ENCODE measurements at places on chromosomes 2 and 18.
A peak's percentile ranks its signal among the peaks of the same experiment; 100 is the strongest.

- DNase-seq = peak; percentile 3
Observed at GRCh38 chr2:79935771-79936657, 368.5 kb downstream of the LRRTM1 start.

GRCh38 chr18:66167829-66168684 lies 417.2 kb downstream of the CDH7 start:
- no peak for DNase-seq

- peak; percentile 19 for DNase-seq
Observed at GRCh38 chr2:144099780-144100377, 420.0 kb downstream of the ZEB2 start.

GRCh38 chr18:57804557-57804956 lies 1.4 kb upstream of the ATP8B1 start:
- no peak for DNase-seq

- DNase-seq = no peak
Observed at GRCh38 chr2:121884078-121884477, 128.6 kb downstream of the TSN start.

DNA sequence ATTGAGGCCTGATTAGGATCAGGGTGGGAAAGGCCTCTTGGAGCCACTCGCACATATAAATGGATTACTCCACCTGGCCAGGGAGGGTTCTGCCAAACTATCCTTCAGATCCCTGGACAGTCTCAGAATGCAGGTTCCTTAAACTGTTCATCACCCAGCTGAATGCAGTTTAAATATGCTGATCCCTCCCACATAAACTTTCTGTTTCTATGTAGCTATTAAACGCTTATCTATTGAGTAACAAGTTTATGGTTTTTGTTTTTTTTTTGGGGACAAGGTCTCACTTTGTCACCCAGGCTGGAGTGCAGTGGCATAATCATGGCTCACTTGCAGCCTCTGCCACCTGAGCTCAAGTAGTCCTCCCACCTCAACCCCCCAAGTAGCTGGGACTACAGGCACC lies 1.9 kb downstream of the CAD start:
- DNase-seq = no peak

DNA sequence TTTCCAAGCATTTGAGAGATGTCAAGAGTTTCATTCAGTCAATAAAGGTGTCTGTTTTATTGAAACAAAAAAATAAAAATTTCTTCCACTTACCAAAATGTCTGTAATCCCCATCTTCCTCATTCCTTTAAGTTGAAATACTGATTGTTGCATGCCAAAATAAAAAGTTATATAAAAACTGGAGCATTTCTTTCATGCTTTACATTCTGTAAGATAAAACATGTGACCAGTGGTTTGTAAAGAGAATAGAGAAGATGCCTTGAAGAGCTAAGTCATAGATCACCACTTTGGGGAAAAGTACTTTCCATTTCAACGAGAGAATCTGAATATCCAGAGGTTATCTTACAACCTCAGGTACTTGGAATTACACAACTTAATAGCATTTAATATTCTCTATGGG lies 35.9 kb upstream of the MYO1B start:
- DNase-seq = no peak

DNA sequence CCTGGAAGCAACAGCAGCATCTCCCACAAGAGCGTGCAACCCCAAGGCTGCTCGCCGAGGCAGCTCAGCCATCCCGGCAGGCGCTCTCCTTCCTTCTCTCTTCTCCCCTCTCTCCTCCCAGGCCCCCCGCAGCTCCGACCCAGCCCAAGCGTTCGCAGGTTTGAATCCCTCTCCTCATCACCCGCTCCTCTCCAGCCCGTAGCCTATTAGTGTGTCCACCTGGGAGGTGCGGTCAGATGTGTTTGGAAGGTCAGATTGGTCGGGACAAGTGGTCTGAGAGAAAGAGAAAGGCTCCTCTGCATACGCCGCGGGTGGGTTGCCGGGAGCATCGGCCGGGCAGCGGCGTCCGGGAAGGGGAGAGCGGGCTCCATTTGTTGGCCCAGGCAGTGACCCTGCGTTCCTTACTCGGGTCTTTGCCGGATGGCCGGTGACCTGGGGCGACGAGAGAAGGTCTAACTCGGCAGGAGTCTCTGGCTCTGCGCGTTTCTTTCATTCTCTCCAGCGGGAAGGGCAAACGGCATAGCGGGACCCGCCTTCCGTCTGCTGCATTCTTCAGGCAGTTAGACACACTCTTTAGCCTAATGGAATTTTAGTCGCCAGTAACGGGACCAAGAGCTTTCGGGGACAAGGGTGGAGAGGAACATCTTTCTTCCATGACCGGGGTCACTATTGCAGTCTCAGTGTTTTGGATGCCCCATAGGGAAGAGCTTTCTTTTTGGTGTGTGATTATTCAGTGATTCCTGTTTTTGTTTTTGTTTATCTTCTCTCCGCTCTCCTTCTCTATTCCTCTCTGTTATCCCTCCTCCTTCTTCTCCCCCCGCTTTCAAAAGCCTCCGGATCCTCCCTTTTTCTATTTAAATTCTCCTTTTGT lies 1.1 kb upstream of the TMEFF2 start:
- DNase-seq = peak; percentile 17

GRCh38 chr18:77857678-77858655 lies 608.3 kb downstream of the GALR1 start:
- DNase-seq = no peak

GRCh38 chr18:26370037-26370436 lies 143.8 kb downstream of the TAF4B start:
- DNase-seq = no peak

GRCh38 chr18:31209041-31209440 lies 46.4 kb upstream of the DSC1 start:
- no peak for DNase-seq

DNA sequence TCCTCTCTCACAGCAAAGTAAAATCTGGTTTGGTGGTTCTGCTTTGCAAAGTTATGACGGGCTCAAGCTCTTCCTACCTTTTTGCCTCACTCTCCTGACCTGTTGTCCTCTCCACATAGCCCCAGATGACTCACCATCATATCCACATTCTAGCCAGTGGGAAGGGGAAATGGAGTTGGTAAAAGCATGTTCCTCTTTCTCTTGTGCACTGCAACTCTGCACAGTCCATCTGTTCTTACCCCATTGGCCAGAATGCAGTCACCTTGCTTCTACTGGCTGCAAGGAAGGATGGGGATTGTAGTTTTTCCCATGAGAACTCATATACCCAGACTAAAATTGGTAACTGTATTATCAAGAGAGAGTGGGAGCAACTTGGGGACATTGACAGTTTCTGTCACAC lies 50.4 kb upstream of the SMIM21 start:
- peak; percentile 35 for DNase-seq

GRCh38 chr2:241168366-241168765 lies 18.1 kb downstream of the PPP1R7 start:
- no peak for DNase-seq

GRCh38 chr2:174344716-174345461 lies 10.1 kb downstream of the SP9 start:
- DNase-seq = no peak

GRCh38 chr2:42713920-42714319 lies 50.0 kb downstream of the OXER1 start:
- no peak for DNase-seq

GRCh38 chr2:36653967-36654694 lies 42.4 kb upstream of the VIT start:
- no peak for DNase-seq

DNA sequence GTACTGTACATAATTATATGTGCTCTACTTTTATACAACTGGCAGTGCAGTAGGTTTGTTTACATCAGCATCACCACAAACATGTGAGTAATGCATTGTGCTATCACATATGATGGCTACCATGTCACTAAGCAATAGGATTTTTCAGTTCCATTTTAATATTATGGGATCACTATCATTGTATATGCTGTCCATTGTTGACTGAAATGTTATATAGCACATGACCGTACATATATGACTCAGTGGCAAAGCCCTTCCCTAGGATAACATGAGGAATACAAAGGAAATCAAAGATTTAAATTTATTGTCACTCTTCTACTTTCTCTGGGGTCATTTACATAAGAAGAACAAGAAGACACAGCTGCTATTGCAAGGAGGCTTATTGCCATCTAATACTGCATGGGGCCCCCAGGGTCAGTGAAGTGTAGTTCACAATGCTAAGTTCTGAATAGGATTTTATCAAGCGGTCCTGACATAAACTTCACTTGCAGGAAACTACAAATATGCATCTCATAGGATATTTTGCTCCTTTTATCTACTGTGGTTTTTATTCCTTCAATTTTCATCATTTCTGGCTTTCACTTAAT lies 21.8 kb downstream of the PDE1A start:
- no peak for DNase-seq

- DNase-seq = peak; percentile 4
Observed at GRCh38 chr18:42028247-42028832, 73.3 kb downstream of the PIK3C3 start.

GRCh38 chr2:126856403-126856802 lies 42.3 kb upstream of the TEX51 start:
- no peak for DNase-seq

GRCh38 chr2:147082850-147083522 lies 761.8 kb upstream of the ACVR2A start:
- DNase-seq = peak; percentile 2

- no peak for DNase-seq
Observed at GRCh38 chr18:581096-581495, 916 bp downstream of the CETN1 start.

- DNase-seq = no peak
Observed at GRCh38 chr2:119426396-119426675, 5.3 kb upstream of the TMEM37 start.

DNA sequence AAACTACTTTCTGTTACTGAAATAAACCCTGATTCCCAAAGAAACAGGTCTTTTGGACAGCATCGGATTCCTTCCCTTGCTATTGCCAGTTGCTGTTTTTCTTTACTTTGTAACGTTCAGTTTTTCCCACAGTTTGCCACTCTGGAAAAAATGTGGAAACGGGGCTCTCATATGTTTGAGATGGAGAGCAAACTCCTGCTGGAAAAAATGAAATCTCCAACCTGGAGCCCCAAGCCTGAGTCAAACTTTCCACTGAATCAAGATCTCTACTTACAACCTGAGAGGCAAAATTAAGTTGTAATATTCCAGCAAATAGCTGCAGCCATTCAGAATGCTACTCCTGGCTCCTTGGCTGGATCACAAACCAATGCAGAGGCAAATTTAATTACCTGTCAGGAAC lies 270.7 kb downstream of the SRBD1 start:
- no peak for DNase-seq

- peak; percentile 19 for DNase-seq
Observed at GRCh38 chr18:49652881-49653724, 91.2 kb downstream of the LIPG start.

DNA sequence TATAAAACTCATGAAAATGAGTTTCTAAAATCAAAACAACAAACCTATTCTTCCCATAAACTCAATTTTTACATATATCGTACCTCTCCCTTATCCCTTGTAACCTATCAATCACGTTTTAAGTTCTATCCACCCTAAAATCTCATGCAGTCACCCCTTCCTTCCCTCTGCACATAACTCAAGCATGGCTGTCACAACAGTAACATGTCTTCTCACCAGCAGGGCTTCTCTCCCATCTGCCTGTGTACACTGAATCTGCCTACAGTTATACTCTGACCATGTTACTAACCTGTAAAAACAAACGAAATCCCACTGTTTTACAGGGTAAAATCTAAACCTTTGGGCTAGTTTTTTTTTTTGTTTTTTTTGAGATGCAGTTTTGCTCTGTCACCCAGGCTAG lies 68.2 kb downstream of the MAP4K3 start:
- DNase-seq = no peak

- no peak for DNase-seq
Observed at GRCh38 chr2:126448611-126449010, 207.3 kb upstream of the GYPC start.

DNA sequence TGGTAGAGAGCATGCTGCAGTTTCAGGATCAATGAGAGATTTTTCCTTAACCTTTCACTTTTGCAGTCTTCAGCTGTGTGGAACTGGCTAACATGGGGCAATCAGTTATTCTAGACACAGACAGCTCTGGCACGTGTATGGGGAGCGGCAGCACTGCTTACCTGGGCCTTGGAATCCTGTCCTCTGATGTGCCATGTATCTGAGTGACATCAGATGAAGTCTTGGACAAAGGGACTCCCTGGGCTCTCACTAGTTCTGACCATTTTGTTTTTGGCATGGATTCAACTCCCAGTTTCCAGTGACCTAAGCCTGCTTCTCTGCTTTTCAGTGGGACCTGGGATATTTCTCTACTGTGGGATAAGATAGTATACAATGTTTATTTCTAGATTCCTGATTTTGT lies 54.3 kb downstream of the RNF144A start:
- no peak for DNase-seq

DNA sequence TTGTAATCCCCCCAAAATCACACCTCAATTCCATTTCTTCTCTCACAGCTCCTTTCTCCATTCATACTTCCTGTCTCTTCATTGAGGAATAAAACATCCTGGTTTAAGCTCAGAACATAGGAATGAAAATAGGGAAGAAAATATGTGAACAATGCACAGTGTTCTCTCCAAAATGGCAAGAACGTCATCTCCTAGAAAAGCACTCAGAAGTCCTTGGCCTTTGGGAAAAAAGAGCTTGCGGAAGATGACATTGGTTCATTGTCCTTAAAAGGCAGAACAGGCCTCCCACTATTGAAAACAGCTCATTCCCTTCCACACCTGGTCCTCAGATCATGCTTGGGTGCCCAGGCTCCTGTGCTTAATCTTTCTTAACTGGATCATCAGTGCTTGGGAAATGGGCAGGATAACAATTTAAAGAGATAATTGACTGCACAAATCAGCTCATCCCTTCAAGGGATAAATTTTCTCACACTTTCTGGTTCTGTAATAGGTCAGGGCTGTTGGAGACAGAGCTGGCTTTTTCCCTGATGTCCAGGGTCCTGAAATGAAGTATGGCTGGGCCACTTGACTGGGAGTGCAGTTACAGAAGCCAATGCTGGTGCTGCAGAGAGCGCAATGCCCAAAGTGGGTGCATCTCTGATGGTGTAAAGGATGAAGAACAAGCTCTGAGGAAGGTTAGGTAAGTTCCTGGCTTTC lies 69.2 kb downstream of the MARCHF4 start:
- no peak for DNase-seq

GRCh38 chr2:36611316-36611990 lies 13.5 kb upstream of the FEZ2 start:
- no peak for DNase-seq

- no peak for DNase-seq
Observed at GRCh38 chr2:137091704-137092103, 326.4 kb downstream of the THSD7B start.

DNA sequence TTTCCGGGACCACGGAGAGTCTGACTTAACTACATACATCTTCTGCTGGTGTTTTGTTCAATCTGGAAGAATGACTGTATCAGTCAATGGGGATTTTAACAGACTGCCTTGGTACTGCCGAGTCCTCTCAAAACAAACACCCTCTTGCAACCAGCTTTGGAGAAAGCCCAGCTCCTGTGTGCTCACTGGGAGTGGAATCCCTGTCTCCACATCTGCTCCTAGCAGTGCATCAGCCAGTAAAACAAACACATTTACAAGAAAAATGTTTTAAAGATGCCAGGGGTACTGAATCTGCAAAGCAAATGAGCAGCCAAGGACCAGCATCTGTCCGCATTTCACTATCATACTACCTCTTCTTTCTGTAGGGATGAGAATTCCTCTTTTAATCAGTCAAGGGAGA lies 23.1 kb downstream of the ICOS start:
- no peak for DNase-seq

- DNase-seq = no peak
Observed at GRCh38 chr18:24958001-24958400, 394.0 kb downstream of the ZNF521 start.
